ENCODE measurements at places on chromosomes 3 and 15.

GRCh38 chr15:83854321-83854720, 200.4 kb downstream of the ADAMTSL3 start:
- no peak for DNase-seq

DNA sequence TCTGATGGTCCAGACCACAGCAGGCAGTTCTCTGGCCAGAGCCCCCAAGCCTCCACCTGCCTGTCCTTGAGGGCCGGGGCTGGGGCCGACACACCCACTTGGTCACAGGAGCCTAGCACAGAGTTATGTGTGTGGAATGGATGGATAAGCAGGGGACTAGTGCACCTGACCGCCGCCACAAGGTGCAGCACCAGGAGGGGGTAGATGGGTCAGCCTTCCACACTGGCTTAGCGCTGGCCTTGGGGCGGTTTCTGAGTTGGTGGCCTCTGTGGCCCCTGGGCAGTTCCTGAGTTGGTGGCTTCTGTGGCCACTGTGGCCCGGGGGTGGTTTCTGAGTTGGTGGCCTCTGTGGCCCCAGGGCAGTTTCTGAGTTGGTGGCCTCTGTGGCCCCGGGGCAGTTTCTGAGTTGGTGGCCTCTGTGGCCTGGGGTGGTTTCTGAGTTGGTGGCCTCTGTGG, 75.8 kb downstream of the FBLN2 start:
- no peak for DNase-seq

- peak; percentile 69 for DNase-seq
Measured at GRCh38 chr3:149342413-149343380, 9.3 kb upstream of the TM4SF18 start.

DNA sequence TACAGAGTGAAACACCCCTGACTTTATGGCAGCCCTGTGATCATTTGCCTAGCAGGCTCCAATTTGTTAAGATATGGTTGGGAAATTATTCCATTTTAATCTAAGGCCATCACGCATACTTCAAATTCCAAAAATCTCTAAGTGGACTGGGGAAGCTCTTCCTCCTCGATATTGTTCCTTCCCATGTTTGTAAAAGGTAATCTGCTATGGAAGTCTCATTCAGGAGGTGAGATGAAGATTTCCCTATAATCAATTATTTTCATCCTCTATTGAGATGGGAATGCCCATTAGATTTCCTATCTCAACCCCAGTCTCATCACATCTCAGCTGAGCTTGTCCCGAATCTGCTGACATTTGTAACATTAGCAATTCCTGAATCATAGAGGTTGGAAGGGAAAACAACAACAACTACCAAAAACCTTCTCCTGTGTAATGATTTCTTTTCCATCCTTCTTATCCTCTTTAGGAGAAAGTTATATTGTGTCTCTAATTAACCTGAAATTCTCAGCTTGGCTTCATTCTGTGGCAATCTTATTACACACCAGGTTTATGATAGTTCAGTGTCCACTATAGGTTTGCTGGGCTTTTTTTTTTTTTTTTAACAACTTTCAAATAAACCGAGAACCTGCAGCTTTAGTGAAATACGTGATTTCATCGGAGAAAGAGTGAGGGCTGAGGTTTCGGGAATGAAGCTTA, 2.2 kb upstream of the NR2F2 start:
- DNase-seq, result no peak

GRCh38 chr3:133119176-133119575, 81.0 kb downstream of the TMEM108 start:
- DNase-seq, result no peak

- no peak for DNase-seq
Measured at GRCh38 chr3:58858126-58858525, 191.6 kb upstream of the FAM3D start.

DNA sequence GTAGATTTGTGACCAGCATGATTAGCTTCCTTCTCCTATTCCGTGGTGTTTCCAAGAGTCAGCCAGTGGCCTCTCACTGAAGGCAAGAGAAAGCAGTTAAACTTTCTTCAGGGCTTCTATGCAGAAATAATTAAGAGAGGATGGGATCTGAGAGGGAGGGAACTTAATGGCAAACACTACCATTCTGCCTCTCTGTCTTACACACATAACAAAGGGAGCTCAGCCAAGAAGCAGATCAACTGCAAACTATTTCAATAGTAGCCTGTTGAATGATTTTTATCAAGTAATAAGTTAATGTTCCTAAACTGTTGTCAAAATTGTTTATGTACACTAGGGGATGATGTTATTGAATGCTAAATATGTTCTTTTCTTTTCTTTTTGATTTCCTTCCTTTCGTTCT, 11.8 kb downstream of the OXSR1 start:
- DNase-seq, result no peak

- no peak for DNase-seq
Measured at GRCh38 chr3:188194332-188194731, 40.4 kb downstream of the LPP start.

- no peak for DNase-seq
Measured at GRCh38 chr15:39227001-39227400, 353.9 kb upstream of the THBS1 start.

- DNase-seq, result no peak
Measured at GRCh38 chr15:70133296-70133695, 35.6 kb upstream of the TLE3 start.

GRCh38 chr3:59878038-59878427, 828.2 kb upstream of the CFAP20DC start:
- DNase-seq, result no peak

GRCh38 chr3:132635052-132635451, 24.6 kb downstream of the ACAD11 start:
- no peak for DNase-seq

DNA sequence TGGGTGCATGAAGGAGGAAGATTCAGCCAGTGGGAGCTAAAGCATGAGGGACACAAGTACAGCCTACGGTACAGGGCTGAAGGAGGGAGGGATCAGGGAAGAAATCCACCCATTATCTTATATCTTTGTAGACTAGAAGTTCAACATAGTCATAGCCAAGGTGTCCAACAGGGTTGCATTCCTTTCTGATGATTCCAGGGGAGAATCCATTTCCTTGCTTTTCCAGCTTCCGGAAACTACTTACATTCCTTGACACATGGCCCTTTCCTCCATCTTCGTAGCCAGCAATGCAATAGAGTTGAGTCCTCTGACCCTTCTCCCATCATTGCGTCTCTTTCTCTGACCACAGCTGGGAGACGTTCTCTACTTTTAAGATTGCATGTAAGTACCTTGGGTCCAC, 471.0 kb upstream of the SEMA6D start:
- no peak for DNase-seq

- no peak for DNase-seq
Measured at GRCh38 chr3:143563786-143564185, 284.5 kb downstream of the SLC9A9 start.

GRCh38 chr3:1200371-1200770, 107.5 kb downstream of the CNTN6 start:
- peak; percentile 16 for DNase-seq

DNA sequence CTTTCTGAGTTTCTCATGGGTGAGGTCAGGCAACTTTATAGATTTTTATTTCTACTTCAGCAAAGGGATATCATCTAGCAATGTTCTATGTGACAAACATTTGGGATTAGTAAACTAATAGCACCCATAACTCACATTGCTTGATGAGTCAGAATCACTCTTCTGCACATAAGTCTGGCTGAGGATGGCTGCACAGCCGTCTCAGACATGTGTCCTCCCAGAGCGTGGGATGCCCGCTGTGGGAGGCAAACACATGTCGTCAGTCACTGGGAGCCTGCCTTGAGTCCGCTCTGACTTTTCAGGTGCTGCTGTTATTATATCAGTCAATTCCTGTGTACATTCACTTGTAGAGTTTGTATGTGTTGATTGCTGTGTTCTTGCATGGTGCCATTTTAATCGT, 230.7 kb upstream of the TRIM42 start:
- DNase-seq, result no peak

DNA sequence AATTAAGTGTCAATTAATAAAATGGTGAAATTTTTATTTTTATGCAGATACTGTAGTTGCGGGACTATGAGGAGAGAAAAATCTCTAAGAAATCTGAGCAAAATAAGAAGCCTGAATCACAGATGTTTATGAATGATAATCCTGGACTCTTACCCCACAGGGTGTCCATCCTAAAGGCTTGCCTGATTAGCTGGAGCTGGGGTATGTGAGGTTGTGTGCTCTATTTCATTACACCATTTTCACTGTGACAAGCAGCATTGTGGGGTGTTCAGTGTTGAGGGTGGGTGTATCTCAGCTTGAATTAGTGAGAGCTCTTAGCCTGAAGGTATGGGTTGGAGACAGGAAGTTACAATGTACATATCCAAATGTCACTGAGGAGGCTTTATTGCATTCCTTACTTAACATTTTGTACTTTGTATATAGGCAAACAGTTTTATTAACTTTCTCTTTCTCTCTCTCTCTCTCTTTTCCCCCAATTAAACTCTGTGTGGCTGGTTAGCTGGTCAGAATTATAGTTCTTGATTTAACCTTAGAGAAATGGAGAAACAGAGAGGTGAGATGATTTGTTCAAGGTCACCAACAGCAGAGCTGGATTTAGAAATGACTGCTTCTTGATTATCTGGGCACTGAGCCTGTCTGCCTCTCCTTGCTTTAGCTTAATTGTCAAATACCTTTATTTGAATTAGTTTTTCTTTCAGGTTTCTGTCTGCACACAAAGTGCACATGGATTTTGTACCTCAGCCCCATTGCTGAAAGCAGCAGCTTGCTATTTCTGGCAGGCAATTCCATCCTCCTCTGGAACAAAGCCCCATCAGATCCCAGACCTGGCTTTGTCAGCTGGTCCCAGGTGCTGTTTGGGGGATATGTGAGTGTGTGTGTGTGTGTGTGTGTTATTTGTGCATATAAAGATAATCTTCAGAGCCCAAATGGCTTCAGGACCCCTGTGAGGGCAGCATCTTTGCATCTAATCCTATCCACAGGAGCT, 35.8 kb downstream of the GJD2 start:
- DNase-seq, result no peak

DNA sequence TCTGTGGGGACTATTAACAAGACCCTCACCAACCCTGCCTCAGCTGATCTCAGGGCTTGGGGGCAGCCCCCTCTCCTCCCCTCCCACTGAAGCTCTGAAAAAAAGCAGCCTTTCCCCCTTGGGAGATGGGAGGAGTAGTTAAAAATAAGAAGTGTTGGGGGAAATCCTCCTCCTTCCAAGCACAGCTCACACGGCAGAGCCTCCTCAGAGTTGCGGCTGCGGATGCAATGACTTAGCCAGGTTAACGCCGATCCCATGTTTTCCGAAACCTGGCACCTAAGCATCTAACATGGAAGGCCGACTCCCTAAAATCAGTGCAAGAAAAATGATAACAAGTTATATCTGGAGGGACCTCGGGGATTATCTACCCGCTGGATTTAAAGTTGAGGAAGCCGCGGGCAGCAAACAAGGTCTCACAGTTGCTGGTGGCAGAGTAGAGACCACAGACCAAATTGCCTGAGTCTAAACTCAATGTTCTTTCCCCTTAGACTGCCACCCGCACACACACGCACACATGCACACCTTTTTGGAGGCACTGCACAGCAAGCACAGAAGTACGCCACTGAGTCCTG, 1.1 kb upstream of the TPM1 start:
- DNase-seq, result no peak

DNA sequence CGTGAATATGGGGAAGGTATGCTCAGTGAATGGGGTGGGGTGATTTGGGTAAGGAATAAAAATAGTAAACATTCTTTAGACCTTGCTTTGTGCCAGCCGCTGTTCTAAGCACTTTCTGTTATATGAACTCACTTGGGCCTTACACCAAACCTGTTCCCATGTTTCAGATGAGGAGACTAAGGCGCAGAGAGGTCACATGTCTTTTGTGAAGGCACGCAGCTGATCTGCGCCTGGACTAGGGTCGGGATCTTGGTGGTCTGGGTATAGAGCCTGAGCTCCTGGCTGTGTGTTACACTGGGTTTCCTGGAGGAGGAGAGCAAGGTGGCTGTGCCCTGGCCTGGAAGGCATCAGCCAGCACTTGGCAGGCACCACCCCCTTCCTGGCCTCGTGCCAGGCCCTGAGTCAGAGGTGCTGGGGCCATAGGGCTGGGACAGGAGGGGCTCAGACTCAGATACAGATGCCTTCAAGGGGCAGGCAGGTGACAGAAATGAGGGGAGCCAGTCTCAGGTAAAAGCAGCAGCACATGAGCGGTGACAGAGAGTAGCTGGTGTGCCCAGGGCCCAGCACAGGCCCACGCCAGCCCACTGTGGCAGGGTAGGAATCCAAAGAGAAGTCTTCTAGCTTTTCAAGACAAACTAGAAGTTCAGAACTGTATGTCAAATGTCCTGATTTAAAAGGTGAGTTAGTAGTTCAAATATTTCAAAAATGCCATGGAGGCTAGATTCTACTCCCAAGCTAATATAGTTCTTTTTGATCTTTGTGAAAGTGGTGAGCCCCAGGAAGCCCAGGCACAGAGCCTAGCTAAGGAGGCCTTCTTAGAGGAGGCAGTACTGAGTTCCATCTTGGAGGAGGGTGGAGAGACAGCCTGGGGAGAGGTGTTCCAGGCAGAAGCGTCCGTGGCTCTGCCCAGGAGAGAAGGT, 83.1 kb downstream of the DNAJB8 start:
- peak; percentile 18 for DNase-seq

All from Kasumi-1 (cell line).